ENCODE measurements at places on chromosomes 2 and 18.

- no peak for DNase-seq
These were observed 38.9 kb upstream of the ATP6V1B1 start for GRCh38 chr2:70896765-70897202.

- peak; percentile 3 for DNase-seq
These were observed 110.3 kb downstream of the FAM210A start for GRCh38 chr18:13616041-13616440.

GRCh38 chr2:55992455-55992854 lies 68.9 kb upstream of the EFEMP1 start:
- peak; percentile 87 for DNase-seq

DNA sequence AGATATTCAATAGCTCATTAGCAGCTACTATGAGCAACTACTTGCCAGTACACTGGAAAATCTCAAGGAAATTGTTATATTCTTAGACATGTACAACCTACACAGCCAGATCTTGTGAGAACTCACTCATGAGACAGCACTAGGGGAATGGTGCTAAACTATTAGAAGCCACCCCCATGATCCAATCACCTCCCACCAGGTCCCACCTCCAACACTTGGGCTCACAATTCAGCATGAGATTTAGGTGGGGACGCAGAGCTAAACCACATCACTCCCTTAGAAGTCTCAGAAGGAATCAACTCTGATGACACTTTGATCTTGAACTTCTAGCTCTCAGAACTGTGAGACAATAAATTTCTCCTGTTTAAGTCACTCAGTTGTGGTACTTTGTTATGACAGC lies 418.3 kb upstream of the SPHKAP start:
- no peak for DNase-seq

DNA sequence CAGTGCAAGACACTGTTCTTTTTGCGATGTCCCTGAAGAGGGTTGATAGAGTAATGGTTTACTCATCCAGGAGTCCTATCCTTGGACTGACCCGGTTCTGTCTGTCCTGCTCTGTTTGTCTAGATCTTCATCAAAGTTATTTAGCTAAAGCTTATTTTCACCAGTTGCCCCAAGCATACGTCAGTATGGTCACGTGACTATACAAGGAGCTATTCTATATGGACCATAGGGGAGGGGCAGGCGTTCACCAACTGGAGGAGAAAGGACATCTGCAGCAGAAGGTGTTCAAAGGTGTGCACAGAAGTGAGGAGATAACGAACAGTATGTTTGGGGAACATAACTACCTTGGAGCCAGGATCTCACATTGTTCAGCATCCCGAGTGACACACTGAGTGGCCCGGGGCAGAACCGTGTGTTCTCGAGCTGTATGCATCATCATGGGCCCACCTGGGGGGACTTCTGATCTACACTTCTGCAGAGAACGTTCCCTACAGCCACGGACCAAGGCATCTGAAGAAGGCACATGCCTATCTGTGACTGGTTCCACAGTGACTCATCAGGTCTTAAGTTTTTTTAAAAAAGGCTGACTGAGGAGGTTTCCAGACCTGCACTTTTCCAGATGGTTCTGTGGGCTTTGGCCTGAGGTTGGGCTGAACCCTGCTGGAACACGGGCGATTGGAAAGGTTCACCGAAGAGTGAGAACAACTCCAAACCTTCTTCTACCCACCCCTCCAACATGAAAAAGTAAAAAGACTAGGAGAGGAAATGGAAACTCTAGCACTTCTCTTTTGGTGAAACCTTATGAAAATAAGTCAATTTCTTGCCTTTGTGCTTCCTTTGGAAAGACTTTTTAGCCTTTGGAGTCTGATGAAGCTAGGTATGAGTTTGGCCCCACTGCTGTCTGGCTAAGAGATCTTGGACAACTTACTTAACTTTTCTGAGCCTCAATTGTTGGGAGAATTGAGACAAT lies 68.6 kb upstream of the YWHAQ start:
- peak; percentile 87 for DNase-seq

- DNase-seq: no peak
These were observed 206.9 kb downstream of the BCL2 start for GRCh38 chr18:63112706-63113105.

DNA sequence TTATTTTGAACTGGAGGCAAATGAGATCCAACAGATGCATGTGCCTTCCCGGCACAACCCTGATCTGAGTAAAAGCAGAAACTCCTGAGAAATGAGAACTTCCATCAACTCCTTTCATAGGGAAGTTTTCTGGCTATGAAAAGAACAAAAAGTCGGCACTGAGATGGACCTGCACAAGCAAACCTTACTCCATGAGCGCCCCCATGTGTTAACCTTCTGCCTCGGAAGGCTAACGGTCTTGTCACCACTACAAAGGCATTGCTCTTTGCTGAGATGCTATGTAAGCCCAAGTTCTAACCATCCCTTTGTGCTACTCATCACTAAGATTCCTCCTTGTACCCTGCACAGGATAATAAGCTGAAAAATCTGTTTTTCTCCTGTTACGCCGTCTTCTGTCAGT lies 57.3 kb upstream of the SULT1C3 start:
- no peak for DNase-seq

DNA sequence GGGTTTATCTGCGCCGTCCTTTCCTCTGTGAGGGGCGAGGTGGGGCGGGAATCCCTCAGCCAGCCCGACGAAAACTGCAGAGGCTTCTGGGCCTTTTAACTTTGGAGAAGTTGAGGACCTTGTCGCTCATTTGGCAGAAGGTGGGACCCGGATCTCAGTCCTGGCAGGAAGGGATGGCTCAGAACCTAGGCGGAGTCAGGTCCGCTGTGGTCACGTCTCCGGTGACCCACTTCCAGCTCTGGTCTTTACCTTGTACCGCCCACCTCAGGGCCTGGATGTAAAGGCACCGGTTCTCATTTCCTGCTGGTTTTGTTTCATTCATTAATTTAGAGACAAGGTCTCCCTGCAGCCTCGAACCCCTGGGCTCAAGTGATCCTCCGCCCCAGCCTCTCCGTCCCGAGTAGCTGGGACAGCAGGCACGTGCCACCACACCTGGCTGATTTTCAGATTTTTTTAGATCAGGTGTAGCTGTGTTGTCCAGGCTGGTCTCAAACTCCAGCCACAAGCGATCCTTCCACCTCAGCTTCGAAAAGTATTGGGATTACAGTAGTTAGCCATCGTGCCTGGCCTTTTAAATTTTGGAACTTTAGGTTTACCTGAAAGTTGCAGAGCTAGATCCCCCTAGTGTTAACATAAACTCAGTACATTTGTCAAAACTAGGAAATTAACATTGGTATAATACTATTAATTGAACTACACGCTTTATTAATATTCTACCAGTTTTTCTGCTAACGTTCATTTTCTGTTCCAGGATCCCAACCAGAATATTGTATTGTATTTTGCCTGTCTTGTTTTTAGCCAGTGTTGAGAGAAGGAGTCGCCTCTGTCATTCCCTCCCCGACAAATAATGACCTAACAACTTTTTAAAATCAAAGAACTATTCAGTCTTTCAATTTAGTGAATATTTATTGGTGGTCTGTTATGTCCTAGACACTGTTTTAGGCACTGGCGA lies 852 bp downstream of the POLI start:
- DNase-seq: peak; percentile 51

- no peak for DNase-seq
These were observed 32.7 kb downstream of the MEX3C start for GRCh38 chr18:51164761-51165281.

DNA sequence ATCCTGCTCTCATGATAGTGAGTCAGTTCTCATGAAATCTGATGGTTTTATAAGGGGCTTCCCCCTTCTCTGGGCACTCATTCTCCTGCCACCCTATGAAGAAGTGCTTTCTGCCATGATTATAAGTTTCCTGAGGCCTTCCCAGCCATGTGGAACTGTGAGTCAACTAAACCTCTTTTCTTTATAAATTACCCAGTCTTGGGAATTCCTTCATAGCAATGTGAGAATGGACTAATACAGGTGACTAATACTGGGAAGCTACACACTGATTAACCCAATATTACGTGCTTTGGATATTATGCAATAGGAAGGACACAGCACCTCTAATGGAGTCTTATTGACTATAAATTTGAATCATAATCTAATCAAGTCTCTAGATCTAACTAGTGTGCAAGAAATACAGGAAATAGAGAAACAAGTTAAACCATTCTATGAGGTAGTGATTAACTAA lies 107.2 kb upstream of the ETAA1 start:
- DNase-seq: no peak

- DNase-seq: no peak
These were observed at the start of gene KCNJ3 for GRCh38 chr2:154698296-154698720. TSS of gene KCNJ3 (plus strand) at chr2:154698695. CDS start at chr2:154698776, 81 bp downstream.

- DNase-seq: no peak
These were observed 12.7 kb downstream of the ANKRD44 start for GRCh38 chr2:197297772-197298318.

DNA sequence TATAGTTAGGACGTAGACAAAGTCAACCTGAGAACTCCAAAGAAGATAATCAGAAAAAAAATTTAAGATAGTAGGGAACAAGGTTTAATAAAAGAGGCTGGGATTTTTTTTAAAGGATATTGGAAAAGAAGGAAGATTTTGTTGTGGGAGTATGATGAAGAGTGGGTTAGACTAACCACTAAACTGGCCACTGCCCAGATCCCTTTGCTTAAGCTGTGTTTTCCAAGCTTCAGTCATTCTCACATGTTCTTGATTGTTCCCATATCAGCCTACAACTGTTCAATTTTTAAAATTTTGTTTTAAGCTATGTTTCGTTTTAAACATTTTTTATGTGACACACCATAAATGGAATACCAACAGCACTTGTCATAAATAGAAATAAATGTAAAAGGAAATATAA lies 284.5 kb upstream of the MMADHC start:
- DNase-seq: no peak

- no peak for DNase-seq
These were observed 23.0 kb upstream of the ADAM17 start for GRCh38 chr2:9578467-9579235.

DNA sequence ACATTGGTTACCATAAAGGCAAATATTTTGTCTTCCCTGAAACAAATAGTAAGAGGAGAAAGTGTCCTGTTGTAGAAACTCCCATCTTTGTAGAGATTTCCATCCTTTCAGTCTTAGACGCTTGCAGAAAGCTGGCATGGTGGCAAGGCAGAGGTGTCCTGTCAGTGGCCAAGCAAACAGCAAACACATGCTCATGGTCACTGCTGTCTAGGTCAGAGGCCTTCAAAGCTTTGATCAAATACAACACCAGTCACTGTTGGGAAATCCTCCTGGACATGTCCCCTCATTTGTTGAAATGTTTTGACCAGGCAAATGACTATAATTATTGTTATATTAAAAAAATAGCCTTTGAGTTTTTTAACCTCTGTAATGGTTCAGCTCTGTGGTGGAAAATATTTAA lies 55.1 kb downstream of the LTBP1 start:
- DNase-seq: no peak

DNA sequence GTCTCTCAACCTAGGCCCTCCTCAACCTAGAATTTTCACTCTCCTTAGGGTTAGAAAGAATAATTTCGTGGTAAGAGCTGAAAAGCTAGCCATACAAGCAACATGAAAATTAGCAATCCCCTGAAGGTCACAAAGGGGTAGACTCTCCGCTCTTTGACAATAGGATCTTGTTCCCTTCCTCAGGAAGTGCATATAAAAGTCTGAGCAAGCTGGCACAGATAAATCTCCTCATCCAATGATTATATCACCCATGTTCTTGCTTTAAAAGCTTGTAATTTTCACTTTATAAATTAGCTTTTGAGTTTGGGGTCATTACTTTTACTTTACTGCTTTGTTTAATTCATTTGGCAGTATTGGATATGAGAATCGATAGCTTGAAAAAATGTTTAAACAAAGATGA lies 852.3 kb upstream of the CRIM1 start:
- no peak for DNase-seq

GRCh38 chr18:79850731-79851130 lies 53.0 kb downstream of the KCNG2 start:
- no peak for DNase-seq

- DNase-seq: no peak
These were observed 111.0 kb downstream of the GATA6 start for GRCh38 chr18:22280453-22280750.

GRCh38 chr2:86368161-86368824 lies 30.9 kb upstream of the REEP1 start:
- DNase-seq: peak; percentile 71

DNA sequence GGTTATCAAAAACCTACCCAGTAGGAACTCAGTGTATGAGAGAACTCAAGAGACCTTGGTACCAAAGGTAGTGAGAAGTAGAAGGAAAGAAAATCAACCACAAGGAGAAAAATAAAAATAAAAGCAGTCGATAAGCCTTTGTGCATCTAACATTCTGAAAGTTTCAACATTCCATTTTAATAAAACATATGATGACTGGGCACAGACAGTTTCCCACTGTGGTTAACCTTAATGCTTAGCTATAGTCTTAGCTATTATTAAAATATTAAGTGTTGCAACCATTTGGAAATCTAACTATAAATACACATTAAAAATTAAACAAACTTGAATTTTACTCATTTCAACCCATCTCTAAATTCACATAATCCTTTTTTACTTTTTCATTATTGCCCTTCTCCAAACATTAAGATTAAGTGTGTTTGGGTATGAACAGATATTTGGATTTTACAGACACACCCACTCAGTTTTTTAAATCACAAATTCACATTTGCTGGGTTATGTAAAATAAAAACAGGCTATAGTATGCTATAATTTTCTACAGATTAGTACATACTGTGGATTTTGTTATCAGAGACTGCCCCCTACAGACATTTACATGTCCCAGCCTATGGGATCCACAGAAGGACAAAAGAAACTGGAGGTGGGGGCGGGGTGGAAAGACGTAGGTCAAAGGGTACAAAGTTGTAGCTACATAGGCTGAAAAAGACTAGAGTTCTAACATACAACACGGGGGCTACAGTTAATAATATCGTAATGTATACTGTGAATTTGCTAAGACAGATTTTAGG lies 32.8 kb downstream of the SRBD1 start:
- peak; percentile 35 for DNase-seq

- DNase-seq: no peak
These were observed 30.3 kb downstream of the RAB31 start for GRCh38 chr18:9738266-9738969.

GRCh38 chr2:9714630-9715214 lies 83.9 kb upstream of the YWHAQ start:
- no peak for DNase-seq

Data from AG20443 (cell line).